Spinal cord (tissue), 10 donors: ENCODE measurements at places on chromosomes 1 and 21. TPM values are rescaled to one million over a fixed set of nuclear protein-coding genes. Genes with fewer than 3 reads are reported as not detected.

The DENND2C gene
- total RNA-seq, result 4.0 TPM

The PER3 gene
- total RNA-seq, result 17.8 TPM

The TIPRL gene
- 73.2 TPM for total RNA-seq

The C1QB gene
- total RNA-seq, result 44.5 TPM

The PGBD5 gene
- total RNA-seq, result 4.3 TPM

The RBM15 gene
- 33.2 TPM for total RNA-seq

The GLMP gene
- 54.1 TPM for total RNA-seq

The PPM1J gene
- 5.0 TPM for total RNA-seq

The OR2T29 gene
- not detected for total RNA-seq

The IGSF21 gene
- 13.1 TPM for total RNA-seq

The TMEM200B gene
- total RNA-seq, result 19.3 TPM

- peak overlapping the region; percentile 66 for H3K4me3 ChIP-seq
- DNase-seq, result no peak
- no peaks in the 10 kb centered on the region for H3K36me3 ChIP-seq
Measured at GRCh38 chr1:243848165-243848857, 1.7 kb downstream of the AKT3 start.

GRCh38 chr1:110067893-110068645, 2.4 kb downstream of the ALX3 start:
- peaks cover 7% of the 10 kb centered on the region for H3K36me3 ChIP-seq
- no peak overlapping the region for H3K27ac ChIP-seq
- DNase-seq, result no peak
- peaks cover 73% of the 10 kb centered on the region for H3K27me3 ChIP-seq

GRCh38 chr1:78722947-78723346, 73.3 kb downstream of the IFI44 start:
- no peak overlapping the region for H3K4me3 ChIP-seq
- H3K27me3 ChIP-seq, result no peaks in the 10 kb centered on the region
- H3K4me1 ChIP-seq, result no peaks in the 10 kb centered on the region
- H3K36me3 ChIP-seq, result no peaks in the 10 kb centered on the region

- no peak for DNase-seq
- no peak overlapping the region for H3K27ac ChIP-seq
- no peaks in the 10 kb centered on the region for H3K4me1 ChIP-seq
- no peaks in the 10 kb centered on the region for H3K36me3 ChIP-seq
- no peak overlapping the region for H3K4me3 ChIP-seq
Measured at GRCh38 chr1:192737306-192737705, 71.5 kb upstream of the RGS2 start.

GRCh38 chr21:32975811-32976431, 49.8 kb upstream of the OLIG2 start:
- H3K27me3 ChIP-seq, result peaks cover 31% of the 10 kb centered on the region
- H3K27ac ChIP-seq, result no peak overlapping the region
- no peak overlapping the region for H3K4me3 ChIP-seq
- H3K36me3 ChIP-seq, result no peaks in the 10 kb centered on the region
- H3K4me1 ChIP-seq, result peaks cover 37% of the 10 kb centered on the region

DNA sequence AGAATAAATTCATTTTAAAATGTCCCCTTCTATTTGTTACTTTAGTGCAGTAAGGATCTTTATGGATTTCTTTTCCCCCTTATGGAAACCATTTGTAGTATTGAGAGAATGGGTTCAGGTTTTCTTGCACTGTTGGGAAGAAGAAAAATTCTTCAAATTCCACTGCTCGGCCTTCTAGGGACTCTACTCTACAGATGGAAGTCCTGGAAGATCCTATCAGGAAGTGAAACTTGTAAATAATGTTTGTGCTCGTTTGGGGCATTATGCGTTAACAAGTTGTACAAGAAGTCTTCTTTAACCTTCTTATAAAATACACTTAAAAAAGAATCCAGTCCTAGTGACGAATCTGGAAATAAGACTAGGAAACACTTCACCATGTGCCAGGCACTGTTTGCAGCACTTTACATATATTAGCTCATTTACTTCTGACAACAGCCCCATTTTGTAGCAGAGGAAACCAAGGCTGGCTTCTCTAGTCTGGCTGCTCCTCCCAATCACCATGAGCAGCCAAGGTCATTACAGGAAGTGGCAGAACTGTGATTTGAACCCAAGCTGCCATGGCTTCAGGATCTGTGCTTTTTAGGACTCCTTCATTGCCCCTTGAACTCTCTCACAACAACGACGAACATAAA, 11.8 kb downstream of the LRRC8D start:
- H3K27ac ChIP-seq, result peak overlapping the region; percentile 90
- DNase-seq, result no peak
- H3K4me1 ChIP-seq, result peaks cover 20% of the 10 kb centered on the region
- no peak overlapping the region for H3K4me3 ChIP-seq
- no peaks in the 10 kb centered on the region for H3K27me3 ChIP-seq

GRCh38 chr1:27597516-27598294, 6.2 kb downstream of the AHDC1 start:
- DNase-seq, result no peak
- peak overlapping the region; percentile 82 for H3K27ac ChIP-seq
- H3K4me3 ChIP-seq, result no peak overlapping the region
- H3K36me3 ChIP-seq, result peaks cover 78% of the 10 kb centered on the region
- H3K4me1 ChIP-seq, result peaks cover 99% of the 10 kb centered on the region

- no peaks in the 10 kb centered on the region for H3K27me3 ChIP-seq
- no peaks in the 10 kb centered on the region for H3K4me1 ChIP-seq
- H3K36me3 ChIP-seq, result peaks cover 3% of the 10 kb centered on the region
- no peak overlapping the region for H3K4me3 ChIP-seq
- no peak for DNase-seq
Measured at GRCh38 chr1:25435397-25436108, 4.9 kb downstream of the MACO1 start.

- H3K27ac ChIP-seq, result no peak overlapping the region
- DNase-seq, result no peak
- no peaks in the 10 kb centered on the region for H3K27me3 ChIP-seq
- no peaks in the 10 kb centered on the region for H3K36me3 ChIP-seq
Measured at GRCh38 chr21:20459838-20460237, 538.4 kb upstream of the NCAM2 start.

DNA sequence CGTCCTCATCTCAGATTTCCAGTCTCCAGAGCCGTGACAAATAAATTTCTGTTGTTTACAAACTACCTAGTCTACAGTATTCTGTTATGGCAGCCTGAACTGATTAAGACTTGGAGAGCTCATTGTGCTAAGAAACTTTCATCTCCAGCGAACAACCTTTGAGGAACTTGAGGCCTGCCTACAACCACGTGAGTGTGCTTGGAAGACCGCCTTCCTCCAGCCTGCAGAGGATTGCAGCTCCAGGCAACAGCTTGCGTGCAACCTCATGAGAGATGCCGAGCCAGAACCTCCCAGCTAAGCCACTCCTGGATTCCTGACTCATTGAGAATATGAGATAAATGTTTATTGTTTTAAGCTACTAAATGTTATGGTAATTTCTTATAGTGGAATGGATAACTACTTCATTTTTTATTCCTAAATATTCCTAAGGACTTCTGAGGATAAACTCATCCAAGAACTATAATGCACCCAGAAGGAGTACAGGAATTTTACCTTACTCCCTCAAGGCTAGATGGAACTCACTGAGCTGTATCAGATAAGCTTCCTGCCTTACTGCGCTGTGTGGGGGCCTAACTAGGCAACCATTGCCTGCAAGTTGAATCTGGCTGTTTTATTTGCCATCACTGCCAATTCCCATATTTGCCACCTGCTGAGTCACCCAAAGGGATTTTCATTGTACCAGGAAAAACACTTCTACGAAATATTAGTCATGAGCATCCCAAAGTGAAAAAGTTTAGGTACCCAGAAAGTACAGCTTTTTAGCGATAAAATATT, 17.6 kb downstream of the FAM177B start:
- H3K27ac ChIP-seq, result no peak overlapping the region
- H3K36me3 ChIP-seq, result no peaks in the 10 kb centered on the region
- H3K27me3 ChIP-seq, result no peaks in the 10 kb centered on the region

DNA sequence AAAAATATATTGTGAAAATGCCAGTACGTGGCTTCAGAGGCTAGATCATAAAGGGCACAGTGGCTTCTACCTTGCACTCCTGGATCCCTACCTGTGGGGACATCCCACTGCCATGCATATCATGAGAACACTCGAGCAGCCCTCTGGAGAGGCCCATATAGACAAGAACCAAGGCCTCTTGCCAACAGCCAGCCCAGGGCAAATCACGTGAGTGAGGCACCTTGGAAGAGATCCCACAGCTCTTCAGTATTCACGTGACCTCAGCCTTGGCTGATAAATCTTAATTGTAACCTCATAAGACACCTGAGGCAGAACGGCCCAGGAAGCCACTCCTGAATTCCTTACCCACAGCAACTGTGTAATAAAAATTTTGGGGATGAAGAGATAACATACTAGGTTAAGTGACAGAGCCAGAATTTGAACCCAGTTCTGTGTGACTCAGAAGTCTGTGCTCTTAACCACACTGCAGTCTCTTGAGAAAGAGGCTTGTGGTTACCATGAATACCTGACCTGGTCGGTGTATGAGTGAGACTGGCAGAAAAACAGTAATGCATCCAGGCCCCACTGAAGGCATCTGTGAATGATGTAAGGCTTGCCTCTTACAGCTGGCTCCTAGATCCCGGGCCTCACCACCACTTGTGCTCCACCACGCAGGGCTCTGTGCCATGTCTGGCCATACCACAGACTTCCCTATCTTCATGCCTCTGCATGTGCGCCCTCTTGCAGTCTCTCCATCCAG, 6.9 kb upstream of the A3GALT2 start:
- DNase-seq, result peak; percentile 47
- peaks cover 30% of the 10 kb centered on the region for H3K4me1 ChIP-seq
- H3K27me3 ChIP-seq, result no peaks in the 10 kb centered on the region
- no peak overlapping the region for H3K4me3 ChIP-seq
- no peak overlapping the region for H3K27ac ChIP-seq

- H3K4me3 ChIP-seq, result no peak overlapping the region
- DNase-seq, result no peak
- H3K4me1 ChIP-seq, result no peaks in the 10 kb centered on the region
- peaks cover 65% of the 10 kb centered on the region for H3K36me3 ChIP-seq
Measured at GRCh38 chr1:33277488-33278084, 21.3 kb downstream of the ZNF362 start.

DNA sequence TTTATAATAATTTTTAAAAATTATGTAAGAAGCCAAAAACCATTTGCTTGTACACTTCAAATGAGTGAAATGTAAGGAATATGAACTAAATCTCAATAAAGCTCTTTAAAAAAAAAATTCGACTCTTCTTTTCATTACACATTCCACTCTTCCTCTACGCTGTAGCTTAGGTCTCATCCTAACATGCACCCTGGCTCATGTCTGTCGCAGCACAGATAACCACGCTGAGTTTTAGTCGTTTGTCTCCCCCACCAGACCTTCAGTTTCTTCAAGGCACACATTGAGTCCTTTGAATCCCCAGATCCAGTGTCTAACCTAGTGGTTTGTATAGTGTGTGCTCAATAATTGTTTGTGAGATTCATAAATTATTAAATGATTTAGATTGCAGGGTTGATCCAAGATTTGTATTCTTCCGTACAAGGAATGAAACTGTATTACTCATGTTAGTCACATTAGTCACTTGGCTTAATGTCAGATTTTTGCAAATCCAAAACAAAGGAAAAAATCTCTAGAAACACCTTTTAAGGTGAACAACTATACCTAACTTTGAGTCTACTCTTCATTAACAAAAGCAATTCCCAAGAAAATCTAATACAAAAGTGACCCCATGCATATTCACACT, 57.3 kb downstream of the SLC25A24 start:
- no peak overlapping the region for H3K4me3 ChIP-seq
- DNase-seq, result no peak
- no peaks in the 10 kb centered on the region for H3K27me3 ChIP-seq
- no peaks in the 10 kb centered on the region for H3K4me1 ChIP-seq
- H3K27ac ChIP-seq, result no peak overlapping the region

- no peaks in the 10 kb centered on the region for H3K4me1 ChIP-seq
- H3K27me3 ChIP-seq, result no peaks in the 10 kb centered on the region
- no peak overlapping the region for H3K27ac ChIP-seq
- H3K36me3 ChIP-seq, result peaks cover 31% of the 10 kb centered on the region
- DNase-seq, result no peak
Measured at GRCh38 chr21:44416193-44416592, 39.1 kb upstream of the LRRC3 start.

GRCh38 chr1:219039682-219040154, 134.0 kb upstream of the LYPLAL1 start:
- H3K27me3 ChIP-seq, result no peaks in the 10 kb centered on the region
- no peak overlapping the region for H3K4me3 ChIP-seq
- no peak overlapping the region for H3K27ac ChIP-seq

DNA sequence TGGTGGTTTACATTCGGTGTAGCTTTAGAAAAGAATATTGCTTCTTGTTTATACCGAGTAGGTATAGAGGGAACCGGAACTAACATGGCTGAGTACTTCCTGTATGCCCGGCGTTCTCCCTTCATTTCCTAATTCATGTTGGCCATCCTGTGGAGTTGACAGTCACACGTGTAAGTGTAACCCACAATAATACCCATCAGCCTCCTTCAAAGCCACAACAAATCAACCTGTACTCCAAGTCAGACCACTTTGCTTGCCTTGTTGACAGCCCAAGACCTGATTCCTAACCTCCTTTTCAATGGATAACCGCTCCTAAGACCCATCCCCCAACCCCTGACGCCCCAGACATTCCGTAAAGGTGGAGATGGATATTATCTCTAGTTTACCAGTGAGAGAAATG, 42.1 kb downstream of the UBE2U start:
- no peaks in the 10 kb centered on the region for H3K4me1 ChIP-seq
- no peaks in the 10 kb centered on the region for H3K27me3 ChIP-seq
- no peak overlapping the region for H3K27ac ChIP-seq
- H3K36me3 ChIP-seq, result no peaks in the 10 kb centered on the region
- peak; percentile 47 for DNase-seq

DNA sequence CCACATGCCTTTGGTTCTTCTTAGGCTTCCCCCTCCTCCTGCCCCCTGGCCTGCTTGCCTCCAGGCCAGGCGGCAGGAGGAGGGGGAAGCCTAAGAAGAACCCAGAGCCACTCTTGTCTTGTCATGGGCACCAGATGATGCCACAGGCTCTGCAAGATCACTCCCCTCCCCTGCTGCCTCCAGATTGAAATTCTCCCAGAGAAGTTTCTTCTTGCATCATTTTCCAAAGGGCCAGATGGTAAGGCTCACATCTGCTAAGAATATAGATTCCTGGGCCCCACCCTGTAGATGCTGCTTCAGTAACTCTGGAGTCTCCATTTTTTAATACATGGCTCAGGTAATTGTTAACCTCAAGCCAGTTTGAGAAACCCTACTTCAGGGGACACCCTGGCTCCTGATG, 60.8 kb downstream of the FAM163A start:
- no peak overlapping the region for H3K27ac ChIP-seq
- DNase-seq, result no peak
- H3K4me1 ChIP-seq, result peaks cover 2% of the 10 kb centered on the region
- H3K27me3 ChIP-seq, result no peaks in the 10 kb centered on the region
- no peak overlapping the region for H3K4me3 ChIP-seq

GRCh38 chr1:151537112-151537511, 3.0 kb upstream of the TUFT1 start:
- peaks cover 40% of the 10 kb centered on the region for H3K36me3 ChIP-seq
- no peak overlapping the region for H3K4me3 ChIP-seq
- no peak overlapping the region for H3K27ac ChIP-seq
- H3K27me3 ChIP-seq, result no peaks in the 10 kb centered on the region
- DNase-seq, result no peak

GRCh38 chr1:2803086-2803930, 1.8 kb upstream of the TTC34 start:
- no peak overlapping the region for H3K4me3 ChIP-seq
- no peak for DNase-seq
- no peak overlapping the region for H3K27ac ChIP-seq
